T-helper 1 cell (primary cell): ENCODE measurements at places on chromosomes 7 and 10.

GRCh38 chr10:114431414-114432135, 27.3 kb upstream of the AFAP1L2 start:
- DNase-seq = no peak

- peak; percentile 52 for DNase-seq
Measured at GRCh38 chr7:98733036-98733435, 116.0 kb downstream of the NPTX2 start.

DNA sequence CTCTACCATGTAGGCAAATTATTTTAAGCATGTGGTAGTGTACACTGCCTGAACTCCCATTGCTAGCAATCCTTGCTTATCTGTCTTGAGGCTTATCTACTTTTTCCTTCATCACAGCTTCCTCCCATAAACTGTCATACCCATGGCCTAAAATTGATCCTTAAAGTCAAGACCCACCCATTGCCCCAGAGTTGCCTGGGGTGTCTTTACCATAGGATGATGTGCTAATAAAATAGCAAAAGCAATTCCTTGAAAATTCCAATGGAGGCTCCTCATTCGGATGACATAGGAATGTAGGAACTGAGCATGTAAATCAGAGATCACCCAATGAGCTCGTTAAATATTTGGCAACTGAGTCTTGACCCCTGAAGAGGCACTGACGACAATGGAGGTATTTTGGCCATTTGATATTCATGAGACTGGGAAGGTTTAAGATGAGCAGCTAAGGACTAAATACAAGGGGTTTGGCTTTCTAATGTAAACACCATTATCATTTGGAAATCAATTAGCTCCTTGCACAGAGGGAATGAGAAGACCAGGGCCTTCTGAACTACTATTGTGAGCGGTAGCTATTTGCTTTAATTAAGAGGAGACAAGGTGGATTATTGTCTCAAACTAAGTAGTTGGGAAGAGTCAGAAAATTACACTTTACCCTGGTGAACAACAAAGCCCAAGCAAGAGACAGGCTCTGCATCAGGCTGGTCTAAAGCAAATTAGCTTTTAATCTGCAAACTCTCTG, 234.9 kb downstream of the GATA3 start:
- DNase-seq = no peak

GRCh38 chr7:157859915-157860314, 523.1 kb downstream of the DNAJB6 start:
- no peak for DNase-seq

DNA sequence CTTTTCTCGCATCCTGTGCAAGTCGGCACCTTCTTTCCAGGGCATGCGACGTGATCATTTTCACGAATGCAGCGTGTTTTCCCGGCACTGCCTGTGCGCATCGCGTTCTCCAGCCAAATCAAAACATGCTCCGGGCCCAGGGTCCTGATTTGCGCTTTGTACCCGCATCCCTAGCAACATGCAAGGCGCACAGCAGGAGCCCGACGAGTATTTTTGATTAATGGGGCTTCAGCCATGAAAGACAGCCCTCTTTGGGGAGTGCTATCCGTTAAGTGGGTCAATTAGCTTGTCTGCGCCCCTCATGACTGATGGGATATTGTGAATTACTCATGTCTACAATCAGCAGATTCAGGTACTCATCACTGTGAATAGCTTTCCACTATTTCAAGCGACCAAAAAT, 243.3 kb upstream of the RNF32 start:
- DNase-seq = no peak

DNA sequence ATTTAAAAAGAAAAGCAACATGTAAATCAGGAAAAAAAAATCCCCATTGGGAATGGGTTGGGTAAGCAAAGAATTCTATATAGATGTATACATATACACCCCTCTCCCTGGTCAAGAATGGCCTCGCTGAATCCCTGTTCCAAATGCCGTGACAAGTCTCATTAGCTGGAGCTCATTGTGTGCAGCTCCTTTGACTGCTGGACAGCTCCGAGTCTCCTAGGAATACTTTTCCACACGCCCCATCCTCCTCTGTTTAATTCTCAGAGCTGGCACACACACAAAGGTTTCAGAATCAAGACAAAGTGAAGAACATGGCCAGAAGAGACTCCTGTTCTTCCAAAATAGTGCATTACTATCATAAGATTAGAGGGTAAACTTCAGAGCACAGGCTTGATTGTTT, 130.9 kb upstream of the MKLN1 start:
- no peak for DNase-seq

- no peak for DNase-seq
Measured at GRCh38 chr10:11448190-11448544, 163.3 kb downstream of the USP6NL start.

- no peak for DNase-seq
Measured at GRCh38 chr7:28054531-28055160, 125.9 kb downstream of the JAZF1 start.

DNA sequence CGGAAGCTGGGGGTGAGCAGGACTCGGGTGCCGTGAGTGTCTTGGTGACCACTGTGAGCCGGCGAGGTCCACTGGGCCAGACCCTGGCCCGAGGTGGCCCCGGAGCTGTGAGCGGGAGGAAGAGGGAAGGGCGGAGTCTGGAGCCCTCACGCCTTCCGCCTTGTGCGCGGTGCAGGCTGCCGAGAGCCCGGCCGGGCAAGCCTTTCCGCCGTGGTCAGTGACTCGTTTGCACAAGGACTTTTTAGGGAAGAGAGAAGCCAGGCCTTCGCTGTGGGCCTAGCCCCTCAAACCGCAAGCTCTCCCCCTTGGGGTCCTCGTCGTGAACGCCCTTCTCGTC, 40.9 kb upstream of the ZNF32 start:
- no peak for DNase-seq

- DNase-seq = no peak
Measured at GRCh38 chr7:17725821-17726220, 214.5 kb downstream of the SNX13 start.

DNA sequence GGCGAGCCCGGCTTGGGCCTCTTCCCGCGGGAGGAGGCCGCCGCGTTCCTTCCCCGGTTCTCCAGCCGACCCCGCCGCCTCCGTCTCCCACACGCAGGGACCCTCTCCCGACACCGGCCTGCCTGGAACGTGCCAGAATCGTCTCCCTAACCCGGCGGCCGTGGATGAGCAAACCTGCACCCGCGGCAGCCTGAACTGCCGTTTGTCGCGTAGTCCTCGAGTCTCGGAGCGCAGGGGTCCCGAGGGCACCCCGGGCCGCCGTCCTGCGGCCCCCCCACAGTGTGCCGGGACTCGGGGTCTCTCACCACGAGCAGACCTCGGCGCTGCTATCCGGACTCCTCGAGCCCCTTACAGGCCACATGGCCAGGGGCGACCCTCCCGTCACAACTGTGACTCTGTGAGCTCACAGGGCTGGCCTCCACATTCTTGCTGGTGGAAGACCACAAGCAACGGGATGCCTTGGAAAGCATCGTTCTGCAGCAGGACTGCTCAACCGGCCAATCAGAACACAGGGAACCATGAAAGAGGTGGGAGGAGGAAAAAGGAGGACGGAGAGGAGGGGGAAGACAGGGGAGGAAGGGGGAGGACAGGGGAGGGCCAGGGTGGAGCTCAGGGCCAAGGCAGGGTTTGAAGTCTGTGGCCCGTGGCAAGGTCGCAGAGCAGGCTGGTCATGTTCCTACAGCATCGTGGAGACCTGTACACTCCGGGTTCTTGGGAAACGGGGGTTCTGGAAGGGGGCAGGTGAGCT, 276.9 kb downstream of the DNAJB6 start:
- DNase-seq = no peak

GRCh38 chr10:61100887-61101286, 156.9 kb upstream of the RHOBTB1 start:
- no peak for DNase-seq

- DNase-seq = no peak
Measured at GRCh38 chr10:4561296-4561695, 264.7 kb upstream of the AKR1E2 start.

DNA sequence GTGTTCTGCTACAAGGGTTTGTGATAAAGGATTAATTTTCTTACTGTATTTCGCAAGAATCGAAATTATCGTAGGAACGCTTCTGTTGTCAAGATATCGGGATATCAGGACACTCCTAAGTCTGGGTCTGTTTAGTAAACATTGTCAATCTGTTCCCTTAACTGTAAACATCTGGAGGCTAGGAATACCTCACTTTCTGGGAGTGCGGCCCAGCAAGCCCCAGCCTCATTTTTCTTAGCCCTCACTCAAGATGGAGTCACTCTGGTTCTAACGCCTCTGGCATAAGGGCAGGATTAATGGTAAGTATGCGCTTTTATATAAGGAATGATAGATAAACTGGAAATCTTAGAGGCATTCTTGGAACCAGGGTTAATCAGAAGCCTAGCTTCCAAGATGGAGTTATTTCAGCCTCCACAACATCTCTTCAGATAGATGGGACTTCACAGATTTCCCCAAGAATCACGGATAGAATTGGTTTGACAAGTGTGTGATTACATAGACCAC, 30.1 kb upstream of the CCL24 start:
- no peak for DNase-seq

DNA sequence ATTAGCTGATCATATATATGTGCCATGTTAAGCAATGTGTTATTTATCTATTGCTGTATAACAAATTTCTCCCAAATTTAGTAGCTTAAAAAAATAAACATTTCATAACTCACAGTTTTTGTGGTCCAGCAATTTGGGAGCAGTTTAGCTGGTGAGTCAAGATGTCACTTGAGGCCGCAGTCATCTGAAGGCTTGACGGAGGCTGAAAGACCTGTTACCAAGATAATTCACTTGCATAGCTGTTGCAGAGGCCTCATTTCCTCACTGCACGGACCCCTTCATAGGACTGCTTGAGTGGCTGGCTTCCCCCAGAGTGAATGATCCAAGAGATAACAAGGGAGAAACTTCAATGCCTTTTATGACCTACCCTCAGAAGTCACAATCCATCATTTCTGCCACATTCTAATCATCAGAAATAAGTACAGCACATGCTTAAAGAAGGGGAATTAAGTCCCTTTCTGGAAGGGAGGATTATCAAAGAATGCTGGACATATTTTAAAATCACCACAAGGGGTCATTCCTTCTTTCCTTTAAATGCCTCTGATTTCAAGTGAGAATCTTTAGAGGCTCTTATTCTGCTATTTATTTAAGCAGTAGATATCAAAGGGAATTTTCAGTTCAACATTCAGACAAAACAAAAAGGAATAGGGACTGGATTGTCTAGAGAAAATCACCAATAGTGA, 10.5 kb upstream of the SRPK2 start:
- DNase-seq = no peak

DNA sequence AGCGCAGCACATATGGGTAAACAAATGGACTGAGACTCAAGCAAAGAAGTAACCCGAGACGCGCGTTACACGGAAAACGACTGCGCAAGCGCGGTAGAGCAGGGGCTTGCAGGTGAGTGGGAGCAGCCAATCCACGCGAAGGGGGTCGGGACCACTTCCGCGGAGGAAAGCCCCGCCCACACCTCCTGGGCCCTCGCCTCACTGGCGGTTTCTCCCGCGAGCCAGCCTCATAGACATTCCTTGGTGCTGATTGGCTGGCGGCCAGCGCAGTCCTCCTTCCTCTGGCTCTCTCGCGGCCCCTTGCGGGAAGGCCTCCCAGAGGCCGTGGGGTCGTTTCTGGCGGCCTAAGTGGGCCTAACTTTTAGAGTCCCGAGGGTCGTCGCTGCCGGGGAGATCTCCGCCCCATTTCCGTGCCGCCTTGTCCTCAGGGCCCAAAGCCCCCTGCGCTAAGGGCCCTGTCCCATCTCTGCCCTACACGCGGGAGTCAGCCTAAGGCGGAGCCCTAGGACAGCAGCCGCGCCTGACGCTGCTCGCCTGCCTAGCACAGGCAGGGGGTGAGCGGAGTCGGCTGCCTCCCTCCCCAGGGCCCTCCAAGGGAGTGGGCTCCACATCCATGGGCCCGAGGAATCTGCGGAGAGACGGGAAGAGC, 9.1 kb upstream of the FXYD4 start:
- DNase-seq = peak; percentile 98

DNA sequence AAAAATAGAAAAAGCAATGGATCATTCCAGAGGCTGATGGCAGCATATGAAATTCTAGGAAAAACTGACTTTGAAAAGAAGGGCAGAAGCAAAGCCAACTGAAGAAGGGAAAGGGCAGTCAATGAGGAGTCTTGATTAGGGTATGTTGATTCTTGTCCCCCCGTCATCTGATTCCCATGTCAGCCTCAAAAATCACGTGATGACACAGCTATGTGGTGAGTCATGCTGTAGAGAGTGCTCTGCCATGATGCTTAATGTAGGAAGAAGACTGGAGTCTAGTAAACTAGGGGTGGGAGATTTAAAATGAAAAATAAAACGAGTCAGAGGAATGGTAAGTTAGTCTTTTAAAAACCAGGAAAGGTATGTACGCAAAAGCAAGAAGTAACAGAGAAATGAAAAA, 3.9 kb upstream of the POU6F2 start:
- no peak for DNase-seq

DNA sequence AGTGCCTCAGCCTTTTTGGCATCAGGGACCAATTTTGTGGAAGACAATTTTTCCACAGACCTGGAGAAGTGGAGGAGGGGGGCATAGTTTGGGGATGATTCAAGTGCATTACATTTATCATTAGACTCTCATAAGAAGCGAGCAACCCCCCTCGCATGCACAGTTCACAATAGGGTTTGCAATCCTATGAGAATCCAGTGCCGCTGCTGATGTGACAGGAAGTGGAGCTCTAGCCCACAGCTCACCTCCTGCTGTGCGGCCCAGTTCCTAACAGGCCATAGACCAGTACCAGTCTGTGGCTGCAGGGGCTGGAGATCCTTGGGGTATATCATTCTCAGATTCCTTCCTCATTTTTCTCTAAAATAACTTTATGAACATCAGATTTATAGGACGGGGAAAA, 50.8 kb downstream of the ATAD1 start:
- DNase-seq = no peak

DNA sequence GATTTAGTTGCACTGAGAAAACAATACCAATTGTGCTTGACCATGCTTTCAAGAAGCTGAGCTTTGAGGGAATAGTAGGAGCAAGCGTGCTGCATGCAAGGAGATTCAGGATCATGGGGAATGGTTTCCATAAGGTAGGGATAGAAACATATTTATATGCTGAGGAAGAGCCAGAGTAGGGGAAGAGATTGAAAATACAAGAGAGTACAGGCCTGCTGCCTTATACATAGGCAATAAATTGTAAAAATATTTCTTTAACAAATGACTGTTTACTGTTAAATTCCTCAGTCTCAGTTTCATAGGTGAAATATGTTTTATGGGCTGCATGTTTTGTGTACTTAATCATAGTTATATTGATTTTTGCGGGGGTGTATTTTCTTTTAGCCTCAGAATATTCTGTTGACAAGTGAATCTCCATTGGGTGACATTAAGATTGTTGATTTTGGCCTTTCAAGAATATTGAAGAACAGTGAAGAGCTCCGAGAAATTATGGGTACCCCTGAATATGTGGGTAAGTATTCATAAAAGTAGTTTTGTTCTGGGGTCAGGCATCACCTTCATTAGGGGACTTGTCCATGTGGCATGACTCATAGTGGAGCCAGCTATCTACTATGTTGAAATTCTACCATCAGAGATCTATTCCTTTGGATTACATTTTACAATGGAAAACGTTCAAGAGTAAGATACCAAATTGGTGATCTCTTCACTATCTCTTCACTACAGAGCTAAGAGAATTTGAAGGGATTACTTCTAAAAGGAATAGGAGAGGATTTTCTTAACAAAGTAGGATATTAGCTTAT, 36.5 kb downstream of the STK17A start:
- no peak for DNase-seq

GRCh38 chr7:23462846-23463245, 7.4 kb downstream of the IGF2BP3 start:
- DNase-seq = no peak
